ENCODE measurements at places on chromosomes 11 and 22.
A peak's percentile ranks its signal among the peaks of the same experiment; 100 is the strongest.

- DNase-seq, result no peak
Measured at GRCh38 chr22:49667236-49667635, 160.4 kb downstream of the BRD1 start.

DNA sequence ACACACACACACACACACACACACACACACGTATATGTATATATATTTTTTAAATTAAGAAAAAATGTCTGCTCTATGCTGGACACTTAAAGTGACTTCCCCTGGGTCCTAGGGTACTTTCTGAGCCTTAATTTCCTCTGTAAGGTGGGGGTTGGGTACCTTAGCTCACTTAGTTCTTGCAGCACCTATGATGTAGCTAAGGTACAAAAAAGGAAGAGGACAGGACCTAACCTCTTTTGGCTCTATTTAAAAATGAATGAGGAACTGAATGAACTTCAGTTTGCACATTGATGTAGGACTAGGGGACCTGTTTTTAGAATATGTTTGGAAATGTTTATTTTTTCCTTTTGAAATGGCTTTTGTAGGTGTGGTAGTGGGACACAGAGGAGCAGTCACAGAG lies 11.1 kb downstream of the SREBF2 start:
- DNase-seq, result no peak

DNA sequence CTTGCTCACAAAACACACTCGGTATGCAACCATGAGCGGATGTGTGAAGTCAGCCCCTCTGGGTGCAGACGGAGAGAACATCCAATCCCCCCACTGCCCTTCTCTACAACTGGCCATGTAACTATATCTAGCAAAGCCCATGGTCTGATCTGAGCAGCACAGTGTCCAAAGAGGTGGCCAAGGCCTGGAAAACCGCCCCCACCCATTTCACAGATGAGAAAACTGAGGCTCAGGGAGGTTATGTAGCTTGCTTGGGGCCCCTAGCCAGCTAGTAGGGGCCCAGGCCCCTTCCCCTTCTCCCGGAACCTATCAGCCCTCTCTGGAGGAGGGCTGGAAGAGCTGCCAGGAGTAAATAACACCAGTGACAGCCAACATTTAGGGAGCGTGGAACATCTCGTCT lies 15.4 kb upstream of the NEFH start:
- no peak for DNase-seq

- no peak for DNase-seq
Measured at GRCh38 chr11:126755526-126755925, 245.0 kb downstream of the KIRREL3 start.

DNA sequence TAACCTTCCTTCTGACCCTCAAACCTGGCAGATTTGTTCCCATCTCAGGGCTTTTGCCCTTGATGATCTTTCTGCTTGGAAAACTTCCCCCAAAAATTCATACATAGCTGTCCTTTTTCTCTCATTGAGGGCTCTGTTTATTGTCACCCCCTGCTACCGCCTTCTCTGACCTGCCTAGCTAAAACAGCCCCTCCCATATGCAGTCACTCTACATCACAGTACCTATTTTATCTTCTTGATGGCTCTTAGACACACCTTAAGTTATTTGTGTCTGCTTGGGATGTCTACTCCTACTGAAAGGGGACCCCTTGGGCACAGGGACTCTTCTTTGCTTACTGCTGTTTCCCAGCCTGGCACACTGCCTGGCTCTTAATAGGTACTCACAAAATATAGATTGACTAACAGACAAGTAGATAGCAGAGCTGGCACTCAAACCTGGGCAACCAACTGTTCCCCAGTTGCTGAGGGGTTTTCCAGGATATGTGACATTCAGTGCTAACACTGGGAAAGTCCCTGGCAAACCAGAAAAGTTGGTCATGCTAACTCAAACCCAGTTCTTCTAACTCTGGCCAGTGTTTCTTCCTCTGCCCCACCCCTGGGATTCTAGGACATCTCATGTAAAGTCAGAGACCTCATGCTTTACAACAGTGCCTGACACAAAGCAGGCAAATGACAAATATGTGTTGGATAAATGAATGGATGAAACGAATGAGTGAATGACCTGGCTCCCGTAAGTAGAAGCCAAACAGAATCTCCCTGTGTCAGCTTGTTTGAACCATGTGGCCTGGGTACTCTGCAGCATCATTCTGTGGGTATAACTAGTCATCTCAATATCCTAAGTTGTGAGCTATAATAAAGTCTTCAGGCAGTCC lies 19.8 kb upstream of the FJX1 start:
- no peak for DNase-seq

- DNase-seq, result no peak
Measured at GRCh38 chr11:69053546-69054396, 5.0 kb downstream of the TPCN2 start.

- no peak for DNase-seq
Measured at GRCh38 chr11:28770806-28771205, 662.6 kb downstream of the METTL15 start.

GRCh38 chr11:44010789-44011251 lies 37.0 kb upstream of the ACCSL start:
- DNase-seq, result peak; percentile 94

DNA sequence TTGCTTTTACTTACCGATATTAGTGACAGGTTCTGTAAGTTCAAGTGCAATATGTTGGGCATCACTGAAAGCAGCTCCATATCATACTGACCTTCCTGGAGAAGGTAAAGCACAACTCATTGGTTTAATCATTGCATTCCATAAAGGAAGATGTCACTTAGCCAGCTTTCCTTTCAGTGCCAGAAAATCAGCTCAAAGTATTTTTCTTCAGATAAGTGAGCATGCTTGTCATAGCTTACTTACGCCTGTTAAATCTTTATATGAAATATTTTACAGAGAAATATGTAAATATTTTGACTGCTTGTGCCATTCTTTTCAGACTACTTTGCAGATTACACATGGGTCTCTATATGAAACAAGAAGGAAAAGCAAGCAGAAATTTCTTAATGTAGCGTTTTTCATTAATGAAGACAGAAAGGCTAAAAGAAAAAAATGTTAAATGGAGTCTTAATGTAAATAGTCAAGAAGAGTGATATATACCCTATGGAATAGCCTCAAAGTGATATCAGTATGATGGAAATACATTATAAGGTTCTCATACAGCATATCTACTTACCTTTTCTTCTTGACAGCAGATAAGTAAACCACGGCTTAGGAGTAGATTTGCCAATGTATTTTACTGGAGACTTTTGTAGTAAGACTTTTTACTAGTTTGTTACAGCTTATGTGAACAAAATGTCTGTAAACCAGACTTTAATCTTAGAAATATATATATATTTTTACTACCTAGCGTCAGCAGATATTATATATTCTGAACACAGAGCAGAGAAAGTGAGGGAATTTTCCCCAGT lies 649.7 kb downstream of the METTL15 start:
- DNase-seq, result peak; percentile 86

- DNase-seq, result peak; percentile 35
Measured at GRCh38 chr11:97909614-97910399, 1110.9 kb upstream of the CNTN5 start.

DNA sequence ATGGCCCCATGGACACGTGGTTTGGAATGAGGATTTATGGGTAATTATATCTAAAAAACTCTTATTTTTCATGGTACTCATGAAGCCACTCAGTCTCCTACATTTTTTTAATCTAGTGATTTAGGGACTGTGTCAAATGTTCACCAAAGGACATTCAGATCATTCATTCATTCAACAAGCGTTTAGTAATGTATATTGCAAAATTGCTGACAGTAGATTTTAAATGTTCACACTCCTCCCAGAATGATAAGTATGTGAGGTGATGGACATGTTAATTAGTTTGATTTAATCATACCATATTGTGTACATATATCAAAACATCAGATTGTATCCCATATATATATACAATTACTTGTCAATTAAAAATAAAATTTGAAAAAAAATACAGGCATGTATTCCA lies 40.8 kb upstream of the E2F8 start:
- DNase-seq, result no peak

DNA sequence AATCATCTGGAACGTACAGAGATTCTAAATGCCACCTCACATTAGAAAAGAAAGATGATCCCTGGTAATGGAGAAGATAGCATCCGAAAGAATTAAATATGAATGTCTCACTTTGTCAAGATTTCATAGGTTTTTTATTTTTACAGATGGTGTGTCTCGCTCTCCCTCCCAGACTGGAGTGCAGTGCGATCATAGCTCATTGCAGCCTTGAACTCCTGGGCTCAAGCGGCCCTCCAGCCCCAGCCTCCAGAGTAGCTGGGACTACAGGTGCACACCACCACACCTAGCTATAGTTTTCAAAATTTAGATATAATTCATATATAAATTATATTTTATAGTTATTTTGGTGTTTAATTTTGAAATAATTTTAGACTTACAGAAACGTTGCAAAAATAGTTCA lies 16.7 kb upstream of the SMTN start:
- DNase-seq, result no peak

DNA sequence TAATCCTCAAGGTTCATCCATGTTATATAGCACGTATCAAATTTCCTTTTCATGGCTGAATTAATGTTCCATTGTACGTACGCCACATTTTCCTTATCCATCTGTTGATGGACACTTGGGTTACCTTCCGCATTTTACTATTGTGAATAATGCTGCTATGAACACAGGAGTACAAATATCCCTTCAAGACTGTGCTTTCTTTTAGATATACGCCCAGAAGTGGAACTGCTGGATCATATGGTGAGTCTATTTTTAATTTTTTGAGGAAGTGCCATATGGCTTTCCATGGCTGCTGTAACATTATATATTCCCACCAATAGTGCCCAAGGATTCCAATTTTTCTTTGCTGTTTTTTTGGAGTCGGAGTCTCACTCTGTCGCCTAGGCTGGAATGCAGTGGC lies 6.0 kb downstream of the MRPL40 start:
- no peak for DNase-seq

DNA sequence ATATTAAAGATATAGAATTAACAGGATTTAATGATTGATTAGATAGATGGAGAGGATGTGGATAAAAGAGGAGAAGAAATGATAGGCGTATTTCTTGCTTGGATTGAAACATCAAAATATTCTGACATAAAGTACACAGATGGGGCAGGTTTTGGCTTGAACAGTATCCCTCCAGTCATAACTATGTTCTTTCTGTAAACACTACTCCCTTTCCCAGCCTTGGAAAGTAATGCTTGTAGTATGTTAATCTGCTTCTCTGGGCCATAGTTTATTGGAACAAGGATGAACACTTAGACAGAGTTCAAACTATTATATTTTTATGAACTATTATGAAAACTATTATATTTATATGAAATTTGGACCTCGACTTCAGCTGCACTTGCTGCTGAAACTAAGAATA lies 419.2 kb downstream of the AASDHPPT start:
- no peak for DNase-seq

DNA sequence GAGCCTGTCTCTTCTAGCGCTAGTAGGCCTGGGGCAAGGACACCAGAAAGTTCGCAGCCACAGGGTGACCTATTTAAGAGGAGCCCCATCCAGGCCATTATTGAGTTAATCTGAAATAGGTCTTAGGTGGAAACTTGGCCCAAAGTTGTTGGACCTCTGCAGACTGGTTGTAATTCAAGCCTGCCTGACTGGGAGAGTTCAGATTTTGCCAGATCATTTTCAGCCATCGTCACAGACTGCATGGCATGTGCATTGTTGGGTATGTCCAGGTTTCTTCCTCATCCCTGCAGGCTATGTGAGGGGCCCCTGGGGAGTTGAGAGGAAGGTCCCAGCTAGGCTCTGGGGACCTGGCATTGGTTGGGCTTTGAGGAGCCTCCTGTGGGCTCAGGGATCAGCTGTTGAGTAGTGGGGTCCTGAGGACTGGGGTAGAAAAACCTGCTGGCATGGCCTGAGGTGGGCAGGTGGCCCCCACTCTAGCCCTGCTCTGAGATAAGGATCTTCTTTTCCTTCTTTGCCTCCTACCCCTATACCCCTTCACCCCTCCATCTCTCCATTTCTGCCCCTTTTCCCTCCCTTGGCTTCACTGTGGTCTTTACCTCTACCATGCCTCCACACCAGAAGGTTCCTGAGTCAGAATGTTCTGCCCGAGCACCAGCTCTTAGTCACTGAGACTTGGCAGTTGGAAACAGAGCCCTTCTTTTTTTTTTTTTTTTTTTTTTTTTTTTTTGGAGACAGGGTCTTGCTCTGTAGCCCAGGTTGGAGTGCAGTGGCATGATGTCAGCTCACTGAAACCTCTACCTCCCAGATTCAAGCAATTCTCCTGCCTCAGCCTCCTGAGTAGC lies 112.7 kb downstream of the MORC2 start:
- no peak for DNase-seq

DNA sequence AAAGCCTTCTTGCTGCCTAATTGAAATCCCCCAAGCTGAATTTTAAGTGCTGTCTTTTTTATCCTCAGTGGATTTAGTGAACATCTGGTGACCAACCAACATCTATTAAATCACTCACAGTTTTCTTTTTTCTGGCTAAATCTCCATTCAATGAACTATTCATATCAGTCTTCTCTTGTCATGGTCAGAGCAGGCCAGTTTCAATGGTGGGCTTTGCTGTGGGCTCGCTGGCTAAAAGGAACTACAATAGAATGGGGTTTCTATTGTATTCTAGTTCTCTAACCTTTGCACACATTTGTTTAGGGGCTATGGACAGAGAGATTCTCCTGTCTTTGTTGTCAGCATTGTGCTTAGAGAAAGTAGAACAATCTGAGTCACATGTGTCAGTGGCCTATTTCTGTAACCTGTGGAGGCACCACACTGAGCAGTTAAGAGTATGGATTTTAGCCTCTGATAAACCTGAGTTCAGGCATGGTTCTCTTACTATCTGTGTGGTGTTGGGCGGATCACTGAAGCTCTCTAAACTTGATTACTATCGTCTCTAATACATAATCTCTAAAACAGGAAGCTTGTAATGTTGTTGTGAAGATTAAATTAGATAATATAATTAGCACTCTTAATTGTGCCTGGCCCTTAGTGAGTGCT lies 94.2 kb upstream of the CADM1 start:
- DNase-seq, result no peak

DNA sequence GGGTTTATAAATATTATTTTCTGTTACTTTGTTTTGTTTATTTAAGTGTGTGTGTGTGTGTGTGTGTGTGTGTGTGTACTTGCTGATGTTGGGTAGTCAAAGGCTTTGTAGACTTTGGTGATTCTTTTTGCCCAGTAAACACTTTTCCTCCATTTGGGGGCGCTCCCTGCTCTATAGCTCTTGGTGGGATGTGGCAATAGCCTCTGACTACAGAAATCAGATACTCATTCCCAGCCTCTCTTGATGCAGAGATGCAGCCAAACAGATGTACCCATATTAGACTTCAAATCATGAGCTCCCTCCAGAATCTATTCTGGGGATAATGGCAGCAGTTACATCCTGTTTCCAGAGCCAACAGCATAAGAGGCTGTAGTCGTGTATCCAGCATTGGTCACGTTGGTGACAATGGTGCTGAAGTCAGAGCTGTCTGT lies 33.4 kb upstream of the APOL5 start:
- peak; percentile 63 for DNase-seq

- no peak for DNase-seq
Measured at GRCh38 chr11:14267861-14268635, 90.9 kb downstream of the RRAS2 start.
